ENCODE measurements at places on chromosomes 5 and 9.

DNA sequence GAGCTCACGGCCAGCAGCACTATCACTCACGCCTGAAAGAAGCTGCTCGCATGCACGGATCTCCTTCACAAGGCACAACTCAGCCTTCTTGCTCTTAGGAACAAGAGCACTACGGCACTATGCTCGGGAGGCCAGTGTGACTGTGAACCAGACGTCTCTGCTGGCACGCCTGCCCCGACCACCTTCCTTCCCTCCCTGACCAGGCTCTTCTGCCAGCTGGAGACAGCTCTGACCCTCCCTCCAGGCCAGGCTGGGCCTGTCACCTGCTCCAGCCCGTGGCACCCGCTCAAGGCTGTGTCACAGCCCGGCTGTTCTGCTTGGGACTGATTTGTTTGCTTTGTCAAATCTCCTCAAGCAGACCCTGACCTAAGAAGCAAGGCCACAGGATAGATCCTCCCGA, 7.0 kb downstream of the TBC1D9B start:
- no peak for DNase-seq

- no peak for DNase-seq
Observed at GRCh38 chr5:8811581-8811980, 734.3 kb downstream of the SEMA5A start.

- no peak for DNase-seq
Observed at GRCh38 chr9:137000177-137000930, 4.0 kb upstream of the CLIC3 start.

GRCh38 chr9:134487066-134487710, 154.4 kb upstream of the COL5A1 start:
- DNase-seq, result no peak

All from liver (tissue), 10 donors.